ENCODE measurements at places on chromosomes 7 and 10.
A peak's percentile ranks its signal among the peaks of the same experiment; 100 is the strongest.

- DNase-seq: no peak
These were observed 148.2 kb downstream of the ETV1 start for GRCh38 chr7:13841284-13841683.

DNA sequence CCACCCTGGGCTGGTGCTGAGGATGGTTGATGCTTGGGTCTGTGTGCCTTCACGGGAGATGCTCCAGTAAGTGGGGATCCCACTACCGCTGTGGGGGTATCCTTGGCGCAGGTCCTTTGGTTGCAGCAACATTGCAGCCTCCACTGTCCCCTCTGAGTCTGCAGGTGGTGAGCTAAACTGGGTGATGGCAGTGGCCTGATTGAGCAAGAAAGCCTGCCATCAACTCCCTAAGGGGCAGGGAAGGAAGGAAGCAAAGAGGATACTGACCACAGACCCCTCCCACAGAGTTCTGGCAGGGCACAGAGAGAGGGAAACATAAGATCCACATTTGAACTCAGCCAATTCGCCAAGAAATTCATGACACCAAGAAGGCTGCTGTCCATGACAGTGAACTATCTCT lies 43.2 kb downstream of the MYO1G start:
- no peak for DNase-seq

- DNase-seq: no peak
These were observed 10.1 kb upstream of the INPP5A start for GRCh38 chr10:132527339-132528063.

- DNase-seq: no peak
These were observed 34.0 kb downstream of the IMMP2L start for GRCh38 chr7:111528331-111528730.

DNA sequence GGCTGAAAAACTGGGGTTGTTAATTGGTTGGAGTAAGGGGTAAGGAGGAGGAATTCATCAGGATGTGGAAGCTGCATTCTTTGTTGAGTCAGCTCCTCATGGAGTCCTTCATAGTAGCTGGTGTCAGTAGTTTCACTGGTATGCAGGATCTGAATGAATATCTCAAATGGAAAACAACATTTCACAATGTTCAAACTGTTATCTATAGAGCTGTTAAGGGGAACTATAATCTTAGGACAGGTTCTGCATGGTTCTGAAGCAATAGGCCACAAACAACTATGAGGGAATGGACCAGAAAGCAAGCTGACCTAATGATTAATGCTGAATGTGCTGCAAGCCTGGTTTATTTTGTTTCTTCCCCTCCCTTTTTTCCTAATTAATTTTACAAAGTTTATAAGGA lies 225.8 kb downstream of the IPMK start:
- DNase-seq: no peak

DNA sequence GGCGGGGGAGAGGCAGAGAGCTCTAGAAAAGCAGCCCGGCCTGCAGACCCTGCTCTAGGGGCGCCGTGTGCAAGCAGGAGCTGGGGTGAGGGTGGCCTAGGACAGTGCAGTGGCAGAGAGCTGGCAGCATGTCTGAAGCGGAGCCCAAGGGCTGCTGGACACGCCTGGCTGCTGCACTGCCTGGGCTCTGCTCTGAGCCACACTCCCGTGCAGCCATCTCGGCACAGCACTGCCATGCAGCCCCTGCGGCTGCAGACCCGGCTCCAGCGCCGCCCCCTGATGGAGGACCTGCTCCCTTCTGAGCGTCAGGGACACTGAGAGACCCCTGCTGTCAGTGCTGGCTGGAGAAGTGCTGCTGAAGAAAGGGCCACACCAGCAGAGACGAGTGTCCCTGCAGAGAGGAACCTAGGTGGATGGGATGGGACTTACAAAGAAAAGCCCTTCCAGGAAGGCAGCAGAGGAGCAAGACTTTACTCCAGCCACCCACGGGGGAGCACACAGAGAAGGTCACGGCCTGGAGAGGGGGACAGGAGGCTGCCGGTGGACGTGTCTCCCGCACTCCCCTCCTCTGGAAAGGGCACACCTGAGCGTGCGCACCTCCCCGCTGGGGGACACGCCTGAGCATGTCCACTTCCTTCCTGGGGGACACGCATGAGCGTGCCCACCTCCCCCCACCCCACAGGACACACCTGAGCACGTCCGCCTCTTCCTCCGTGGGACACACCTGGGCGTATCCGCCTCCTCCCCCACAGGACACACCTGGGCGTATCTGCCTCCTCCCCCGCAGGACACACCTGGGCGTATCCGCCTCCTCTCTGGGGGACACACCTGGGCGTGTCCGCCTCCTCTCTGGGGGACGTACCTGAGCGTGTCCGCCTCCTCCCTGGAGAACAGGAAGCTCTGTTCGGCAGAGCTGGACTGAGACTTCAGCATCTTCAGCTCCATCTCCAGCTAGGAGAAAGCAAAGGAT lies 252.9 kb downstream of the MAD1L1 start:
- no peak for DNase-seq

DNA sequence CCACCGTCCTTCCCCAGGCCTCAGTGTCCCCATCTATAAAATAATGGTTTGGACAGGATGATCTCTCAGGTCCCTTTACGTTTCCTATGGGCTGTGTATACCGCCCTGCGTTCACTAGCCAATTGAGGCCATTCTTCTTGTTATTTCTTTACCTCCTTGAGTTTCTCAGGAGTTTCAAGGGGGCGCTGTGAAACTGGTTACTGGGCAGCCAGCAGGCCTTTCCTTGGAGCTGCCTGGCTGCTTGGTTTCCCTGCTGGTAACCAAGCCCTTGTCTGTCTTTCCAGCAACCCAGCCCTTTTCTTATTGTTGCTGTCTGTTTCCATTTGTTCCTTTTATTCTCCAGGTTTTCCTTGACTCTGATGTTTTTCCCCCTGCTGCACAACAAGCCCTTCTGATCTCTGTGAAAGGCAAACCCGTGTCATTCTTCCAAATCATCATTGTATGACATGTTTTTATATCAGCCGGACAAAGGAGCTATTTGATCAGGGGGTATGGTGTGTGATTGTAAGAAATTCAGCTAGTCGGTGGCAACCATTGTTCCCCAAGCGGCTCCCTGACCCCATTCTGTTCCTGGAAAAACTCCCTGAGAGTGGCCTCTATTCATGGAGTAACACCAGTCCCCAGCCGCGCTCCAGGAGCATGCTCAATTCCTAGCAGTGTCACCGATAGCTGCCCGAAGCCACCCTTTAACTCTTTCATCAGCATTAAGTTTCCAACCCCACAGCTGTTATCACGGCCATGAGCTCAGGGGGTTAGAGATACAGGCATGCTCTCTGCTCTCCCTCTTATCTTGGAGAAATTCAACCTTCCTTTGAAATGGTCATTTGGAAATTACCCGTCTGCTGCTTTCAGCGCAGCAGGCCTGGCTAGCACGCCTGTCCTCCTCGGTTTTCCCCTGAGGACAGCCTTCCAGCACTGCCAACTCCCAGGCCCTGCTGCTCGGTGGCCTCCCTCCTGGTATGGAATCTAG lies 26.6 kb downstream of the FGF8 start:
- no peak for DNase-seq

DNA sequence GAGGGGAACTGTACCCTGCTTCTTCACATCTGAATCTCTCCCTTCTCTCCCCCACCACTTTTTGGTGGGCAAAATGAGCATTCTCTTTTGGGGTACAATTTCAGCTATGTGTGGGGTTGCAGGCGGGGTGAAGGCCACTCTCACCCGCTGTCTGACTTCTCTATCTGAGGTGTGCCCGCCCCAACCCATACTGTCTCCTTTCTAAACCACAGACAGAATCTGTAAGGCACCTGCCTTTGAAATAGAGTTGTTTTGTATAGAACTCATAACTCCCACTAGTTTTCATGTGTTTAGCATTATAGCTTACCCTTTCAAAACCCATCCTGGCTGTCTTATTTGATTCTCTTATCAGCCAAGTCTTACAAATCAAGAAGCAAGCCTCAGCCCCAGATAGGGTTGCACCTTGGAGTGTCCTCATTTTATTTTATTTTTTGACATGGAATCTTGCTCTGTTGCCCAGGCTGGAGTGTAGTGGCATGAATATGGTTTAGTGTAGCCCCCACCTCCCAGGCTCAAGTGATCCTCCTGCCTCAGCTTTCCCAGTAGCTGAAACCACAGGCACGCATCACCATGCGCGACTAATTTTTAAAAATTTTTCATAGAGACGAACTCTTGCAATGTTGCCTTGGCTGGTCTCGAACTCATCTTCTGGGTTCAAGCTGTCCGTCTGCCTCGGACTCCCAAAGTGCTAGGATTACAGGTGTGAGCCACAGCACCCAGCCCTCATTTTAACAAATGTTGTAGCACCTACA lies 11.9 kb downstream of the TSPAN14 start:
- DNase-seq: peak; percentile 73

DNA sequence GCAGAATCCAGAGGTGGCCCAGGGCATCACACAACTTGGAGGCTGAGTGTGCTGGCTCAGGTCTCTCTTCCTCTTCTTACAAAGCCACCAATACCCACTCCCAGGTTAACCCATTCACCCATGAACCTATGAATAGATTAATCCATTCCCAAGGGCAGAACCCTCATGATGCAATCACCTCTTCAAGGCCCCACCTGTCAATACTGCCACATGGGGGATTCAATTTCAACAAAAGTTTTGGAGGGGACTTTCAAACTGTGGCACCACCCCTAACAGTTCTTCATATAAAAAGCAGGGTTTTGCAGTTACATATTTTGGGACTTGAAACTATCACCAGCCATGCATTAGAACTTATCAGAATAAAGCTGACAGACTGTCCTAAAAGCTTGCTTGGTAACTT lies 193.6 kb upstream of the RNF32 start:
- no peak for DNase-seq

GRCh38 chr7:153954477-153954876 lies 97.7 kb upstream of the DPP6 start:
- no peak for DNase-seq

GRCh38 chr7:157793087-157793353 lies 456.2 kb downstream of the DNAJB6 start:
- DNase-seq: no peak
